ENCODE measurements at places on chromosomes 2 and 18.

DNA sequence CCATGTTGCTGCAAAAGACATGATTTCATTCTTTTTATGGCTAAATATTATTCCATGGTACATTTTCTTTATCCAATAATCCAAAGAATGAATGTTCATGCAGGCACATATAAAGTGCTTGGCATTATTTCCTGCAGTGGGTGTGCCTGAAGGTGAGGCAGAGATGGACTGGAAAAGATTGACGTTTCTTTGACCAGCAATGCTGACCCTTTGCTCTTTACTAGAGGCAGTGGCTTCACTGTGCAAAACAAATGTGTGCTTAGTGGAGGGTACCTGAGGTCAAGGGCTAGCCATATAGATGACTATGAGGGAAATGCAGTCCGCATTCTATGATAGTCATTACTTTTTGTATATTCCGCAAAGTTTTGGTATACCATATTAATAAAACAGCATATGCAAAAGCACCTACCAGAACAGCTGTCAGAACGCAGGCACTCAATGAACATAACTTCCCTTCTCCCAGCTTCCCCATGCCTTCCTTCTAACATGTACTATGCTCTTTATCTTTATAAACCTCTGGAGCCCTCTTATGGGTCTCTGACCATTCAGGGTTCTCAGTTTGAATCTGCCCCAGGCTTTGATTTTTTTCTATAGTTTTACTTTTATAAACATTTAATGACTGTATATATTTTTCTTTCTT, 32.6 kb upstream of the CPS1 start:
- no peak for DNase-seq

DNA sequence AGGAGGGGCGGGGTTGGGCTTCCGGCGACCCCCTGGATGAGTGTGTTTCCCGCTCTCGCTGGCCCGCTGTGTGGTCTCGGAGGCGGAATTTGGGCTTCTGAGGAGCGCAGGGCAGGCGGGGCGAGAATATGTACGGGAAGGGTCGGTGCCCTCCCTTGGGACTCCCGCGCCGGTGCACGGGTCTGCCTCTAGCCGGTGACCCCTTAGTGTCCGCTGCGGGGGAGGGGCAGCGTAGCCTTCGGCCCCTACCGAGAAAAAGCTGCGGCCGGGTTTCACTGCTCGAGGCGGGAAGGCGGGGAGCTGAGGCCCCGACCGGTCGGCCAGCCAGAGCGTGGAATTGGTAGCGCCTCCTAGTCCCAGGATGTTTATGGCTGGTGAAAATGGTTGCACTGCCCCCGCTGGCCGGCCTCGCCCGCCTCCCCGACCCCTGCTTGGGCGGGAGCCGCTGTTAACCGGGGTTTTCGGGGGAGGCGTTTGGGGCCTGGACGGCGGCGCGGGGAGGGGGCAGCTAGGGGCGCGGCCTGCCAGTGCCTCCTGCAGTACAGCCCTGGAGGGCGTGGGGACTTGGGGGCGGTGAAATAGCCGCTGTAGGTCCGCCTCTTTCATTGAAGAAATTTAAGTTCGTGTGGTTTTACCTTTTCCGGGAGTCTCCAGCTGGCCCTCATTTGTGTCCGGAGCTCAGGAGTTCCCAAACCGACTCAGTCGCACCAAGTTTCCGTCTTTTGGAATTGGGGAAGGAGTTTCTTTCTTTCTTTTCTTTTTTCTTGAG, at the start of gene UGP2:
Gene UGP2 (plus strand): TSS at position 643 of the 769 bp plus-strand sequence. CDS start 290 bp downstream, outside the sequence.
- peak; percentile 77 for DNase-seq

GRCh38 chr2:171157109-171157500, 3.6 kb downstream of the TLK1 start:
- DNase-seq: no peak

DNA sequence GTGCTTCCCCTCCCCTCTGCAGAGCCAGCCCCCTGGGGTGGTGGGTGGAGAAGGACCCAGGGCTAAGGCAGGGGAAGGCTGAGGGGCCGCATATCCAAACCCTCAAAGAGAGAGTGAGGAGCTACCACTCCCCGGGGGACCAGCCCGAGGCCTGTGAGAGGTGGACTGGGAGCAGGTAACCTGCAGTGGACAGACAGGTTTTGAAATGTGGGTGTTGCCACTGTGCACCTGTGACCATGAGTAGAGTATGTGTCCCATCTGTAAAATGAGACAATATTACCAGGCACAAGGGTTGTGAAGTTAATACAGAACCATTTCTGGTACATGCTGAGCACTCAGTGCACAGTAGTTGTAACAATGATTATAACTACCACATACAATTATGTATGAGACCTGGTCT, 51.2 kb upstream of the POMC start:
- DNase-seq: no peak

DNA sequence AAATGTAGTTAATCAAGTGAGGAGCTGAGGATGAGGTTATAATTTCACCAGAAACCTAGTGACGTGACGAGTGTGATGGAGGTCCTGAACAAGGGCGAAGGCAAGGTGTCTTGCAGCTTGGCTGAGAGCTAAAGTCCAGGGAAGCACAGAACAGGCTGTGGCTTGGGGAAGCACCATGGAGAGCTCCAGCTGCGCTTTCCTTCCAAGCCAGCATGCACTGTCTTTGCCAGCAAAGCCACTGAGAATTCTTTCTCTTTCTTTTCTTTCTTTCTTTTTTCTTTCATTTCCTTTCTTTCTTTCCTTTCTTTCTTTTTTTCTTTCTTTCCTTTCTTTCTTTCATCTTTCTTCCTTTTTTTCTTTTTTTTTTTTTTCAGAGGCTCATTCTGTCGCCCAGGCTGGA, 239.3 kb downstream of the FBXO15 start:
- no peak for DNase-seq

DNA sequence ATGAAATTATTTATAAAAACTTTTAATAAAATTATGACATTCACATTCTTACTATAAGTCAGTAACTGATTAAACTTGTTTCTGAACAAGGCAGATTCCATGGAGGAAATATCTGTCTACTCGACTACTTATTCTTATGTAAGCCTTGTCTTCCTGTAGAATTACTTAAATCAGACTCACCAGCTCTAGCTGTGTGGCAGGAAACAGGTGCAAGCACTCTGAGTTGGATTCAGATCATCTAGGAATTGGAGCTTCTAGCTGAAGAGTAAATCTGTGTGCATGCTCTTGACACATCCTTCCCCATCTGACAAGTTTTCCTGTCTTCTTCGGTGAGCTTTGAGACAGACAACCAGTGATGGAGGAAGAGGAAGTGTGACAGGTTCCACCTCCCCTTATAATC, 284.7 kb downstream of the TRIB2 start:
- DNase-seq: no peak

DNA sequence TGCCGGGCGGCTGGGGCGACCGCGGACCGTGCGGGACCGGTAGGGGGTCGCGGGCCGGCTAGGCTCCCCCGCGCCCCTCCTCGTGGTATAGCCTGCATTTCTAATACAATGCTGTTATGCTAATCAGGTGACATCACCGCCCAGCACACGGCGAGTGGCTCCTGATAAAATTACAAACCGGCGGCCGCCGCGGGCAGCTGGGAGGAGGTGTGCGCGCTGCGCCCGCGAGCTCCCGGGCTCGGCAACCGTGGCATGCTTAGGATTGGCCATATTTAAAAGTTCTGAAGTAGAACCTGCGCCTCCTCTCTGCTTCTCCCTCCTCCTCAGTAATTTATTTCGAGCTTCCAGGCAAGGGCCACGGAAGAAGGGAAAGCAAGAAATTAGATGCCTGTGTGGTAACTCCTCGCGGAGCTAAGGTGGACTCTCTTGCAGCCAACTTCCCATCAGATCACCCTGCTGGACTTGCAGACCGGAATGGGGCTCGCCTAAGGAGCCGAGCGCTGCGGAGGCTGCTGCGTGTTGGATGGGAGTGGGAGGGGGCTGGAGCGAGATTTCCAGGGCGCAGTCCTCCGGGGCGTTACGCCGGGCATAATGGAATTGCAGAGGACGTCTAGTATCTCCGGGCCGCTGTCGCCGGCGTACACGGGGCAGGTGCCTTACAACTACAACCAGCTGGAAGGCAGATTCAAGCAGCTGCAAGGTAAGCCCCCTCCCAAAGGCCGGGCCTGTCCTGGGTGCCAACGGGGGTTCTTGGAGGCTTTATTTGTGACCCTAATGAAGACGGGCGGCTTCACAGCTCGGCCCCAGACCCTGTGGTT, 102.3 kb downstream of the SPTBN1 start:
- peak; percentile 49 for DNase-seq

DNA sequence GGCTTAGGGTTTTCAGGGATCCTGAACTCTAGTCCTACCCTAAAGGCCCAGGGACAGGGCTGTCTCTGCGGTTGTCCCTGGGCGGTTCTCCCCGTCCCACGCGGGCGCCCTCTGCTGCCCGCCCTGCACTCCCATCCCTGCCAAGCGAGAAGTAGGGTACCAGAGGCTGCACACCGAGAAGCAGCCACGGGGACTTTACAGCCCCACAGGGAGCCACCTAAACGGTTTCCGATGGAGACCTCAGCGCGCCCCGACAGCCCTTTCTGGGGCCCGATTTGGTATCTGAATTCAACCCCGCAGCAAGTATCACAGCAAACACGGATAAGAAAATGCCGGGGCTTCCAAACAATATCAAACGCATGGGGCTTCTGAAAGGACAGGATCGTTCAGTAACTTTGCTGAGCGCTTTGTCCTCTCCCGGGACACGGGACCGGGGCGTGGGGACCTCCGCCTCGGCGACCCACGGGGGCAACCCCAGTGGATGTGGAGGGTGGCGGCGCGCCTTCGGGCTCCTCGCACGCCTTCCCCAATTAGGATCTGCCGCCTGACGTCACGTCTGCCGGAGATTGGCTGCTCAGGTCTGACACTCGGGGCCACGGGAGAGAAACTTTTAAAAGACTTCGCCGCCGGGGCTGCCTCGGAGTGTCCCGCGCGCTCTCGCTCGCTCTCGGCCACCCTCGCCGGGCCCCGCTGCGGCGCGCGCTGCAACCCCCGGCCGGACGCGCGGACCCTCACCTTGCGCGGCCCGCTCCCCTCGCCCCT, at the start of gene LTBP1:
Gene LTBP1 (plus strand): TSS at position 640 of the 762 bp plus-strand sequence. CDS start 372 bp downstream, outside the sequence.
- peak; percentile 37 for DNase-seq

GRCh38 chr2:113240150-113240914, 38.4 kb downstream of the PAX8 start:
- DNase-seq: no peak

- no peak for DNase-seq
Measured at GRCh38 chr18:55546851-55547704, 40.9 kb downstream of the TCF4 start.

DNA sequence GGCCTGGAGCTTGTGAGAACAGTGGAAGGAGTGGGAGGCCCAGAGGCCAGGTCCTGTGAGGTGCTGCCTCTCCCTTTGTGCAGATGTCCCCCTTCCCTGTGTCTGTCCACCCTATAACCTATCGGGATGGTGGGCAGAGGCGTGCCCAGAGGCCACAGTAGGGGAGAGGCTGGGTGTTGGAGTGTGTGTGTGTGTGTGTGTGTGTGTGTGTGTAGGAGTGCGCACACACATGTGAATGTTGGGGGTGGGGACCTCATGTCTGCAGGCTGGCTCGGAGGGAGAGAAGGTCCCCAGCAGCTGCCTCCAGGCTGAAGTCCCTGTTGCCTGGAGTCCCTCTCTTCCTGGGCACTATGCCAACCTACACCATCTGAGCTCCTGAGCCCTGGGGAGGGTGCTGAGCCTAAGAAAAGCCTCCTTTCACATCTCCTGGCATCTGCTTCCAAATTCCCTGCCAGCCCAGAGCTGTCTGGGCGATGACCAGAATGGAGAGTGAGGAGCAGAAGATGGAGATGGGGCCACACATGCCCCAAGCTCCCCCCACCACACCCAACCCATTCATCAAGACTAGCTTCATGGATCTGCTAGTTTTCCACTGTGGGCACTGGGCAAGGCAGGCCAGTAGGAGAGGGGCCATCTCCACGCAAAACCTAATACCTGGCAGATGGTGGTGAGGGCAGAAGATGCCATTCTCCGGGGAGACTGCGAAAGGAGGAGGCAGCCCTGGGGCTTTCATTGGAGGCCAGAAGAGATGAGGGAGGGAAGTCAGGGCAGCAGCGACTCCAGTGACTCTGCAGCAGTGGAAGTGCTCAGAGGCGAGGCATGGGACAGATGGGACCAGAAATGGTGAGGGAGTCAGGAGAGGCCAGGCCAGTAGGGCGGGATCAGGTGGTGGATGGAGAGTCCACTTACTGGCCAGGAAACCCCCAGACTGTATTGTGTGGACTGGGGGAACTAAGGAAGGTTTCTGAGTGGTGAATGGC, 20.3 kb downstream of the KCNK3 start:
- DNase-seq: no peak

DNA sequence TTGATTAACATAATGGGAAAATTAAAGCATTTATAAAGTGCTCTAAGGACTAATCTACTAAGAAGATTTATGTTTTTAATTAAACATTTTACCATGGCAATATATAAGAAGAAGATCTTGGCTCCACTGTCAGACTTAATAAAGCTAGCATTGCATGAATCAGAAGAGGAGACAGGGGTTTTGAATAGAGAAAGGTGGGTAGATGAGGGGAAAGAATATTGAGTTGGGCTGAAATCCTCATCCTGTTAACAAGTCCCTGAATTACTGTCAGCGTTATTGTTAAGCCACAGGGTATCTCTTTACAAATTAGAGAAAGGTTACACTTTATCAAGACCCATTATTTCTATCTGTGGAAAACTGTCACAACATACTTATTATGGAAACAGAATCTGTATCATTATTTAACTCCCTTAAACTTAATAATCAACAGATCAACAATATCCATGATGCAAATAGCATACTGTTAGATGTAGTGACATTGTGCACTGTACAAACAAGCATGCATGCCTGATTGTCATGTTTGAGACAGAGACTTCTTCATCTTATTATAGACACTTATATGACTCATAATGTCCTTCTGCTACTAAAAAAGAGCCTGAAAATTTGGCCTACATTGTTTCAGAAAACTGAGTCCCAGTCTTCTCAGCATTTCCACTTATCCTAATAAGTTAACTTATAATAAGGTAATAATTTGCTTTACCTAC, 304.1 kb downstream of the NRXN1 start:
- no peak for DNase-seq

GRCh38 chr18:7779211-7779610, 212.1 kb downstream of the PTPRM start:
- no peak for DNase-seq

DNA sequence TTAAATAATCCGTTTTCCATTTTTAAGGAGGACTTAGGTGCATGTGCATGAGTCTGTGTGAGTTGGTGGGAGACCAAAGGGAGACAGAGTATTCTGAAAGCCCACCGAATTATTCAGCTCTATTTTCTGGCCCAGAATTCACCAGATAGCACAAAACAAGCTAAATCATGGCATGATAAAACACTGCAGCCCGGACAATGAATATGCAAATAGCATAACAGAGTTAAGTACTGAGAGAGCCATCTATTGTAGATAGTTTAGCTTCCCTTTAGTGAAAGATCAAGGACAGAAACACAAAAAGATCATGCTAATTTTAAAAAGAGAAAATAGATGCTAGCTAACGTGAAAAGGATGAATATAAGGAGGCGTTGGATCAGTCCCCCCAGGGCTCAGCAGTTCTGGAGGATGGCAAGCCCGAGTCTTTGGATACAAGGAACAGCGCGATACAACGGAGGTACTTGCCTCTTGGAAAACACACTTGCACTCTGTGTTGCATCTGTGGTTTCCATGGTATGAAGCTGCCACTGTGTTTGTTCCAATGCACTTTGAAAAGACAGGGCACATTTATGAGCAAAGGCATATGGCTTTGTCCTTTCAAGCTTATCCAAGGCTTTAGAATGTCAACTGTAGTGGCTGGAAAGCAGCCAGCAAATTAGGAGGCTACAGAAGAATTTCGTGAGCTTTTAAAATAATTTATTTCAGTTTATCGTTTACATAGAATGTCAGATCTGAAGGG, 119.9 kb downstream of the LYPD1 start:
- no peak for DNase-seq

- no peak for DNase-seq
Measured at GRCh38 chr2:25402477-25402876, 60.8 kb upstream of the DNMT3A start.

GRCh38 chr2:230258483-230258882, 32.9 kb downstream of the SP140 start:
- no peak for DNase-seq

GRCh38 chr18:51425475-51425874, 228.0 kb upstream of the MEX3C start:
- DNase-seq: no peak
